Coronary artery (tissue), 2 donors: ENCODE measurements at places on chromosomes 3 and 15.

GRCh38 chr3:12830785-12831156 lies 10.6 kb downstream of the RPL32 start:
- no peak for DNase-seq

DNA sequence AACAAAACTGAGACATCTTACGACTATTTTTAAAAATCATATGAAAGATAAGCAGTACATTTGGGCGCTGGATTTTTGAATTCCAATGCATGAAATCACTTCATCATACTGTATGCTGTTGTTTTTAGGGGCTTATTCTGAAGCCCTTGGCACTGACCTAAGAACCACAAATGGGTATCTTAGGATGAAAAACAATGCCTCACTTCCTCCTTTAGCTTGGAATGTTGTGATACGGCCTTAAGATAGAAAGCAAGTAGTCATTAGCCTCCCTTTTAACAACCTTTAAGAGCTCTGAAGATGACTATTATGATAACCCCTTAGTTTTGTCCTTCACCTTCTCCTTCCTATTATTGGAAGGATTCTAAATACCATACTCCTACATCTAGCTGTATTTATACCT lies 289.8 kb downstream of the ARPP21 start:
- DNase-seq = no peak

- no peak for DNase-seq
Measured at GRCh38 chr15:48590723-48591122, 54.8 kb downstream of the FBN1 start.

DNA sequence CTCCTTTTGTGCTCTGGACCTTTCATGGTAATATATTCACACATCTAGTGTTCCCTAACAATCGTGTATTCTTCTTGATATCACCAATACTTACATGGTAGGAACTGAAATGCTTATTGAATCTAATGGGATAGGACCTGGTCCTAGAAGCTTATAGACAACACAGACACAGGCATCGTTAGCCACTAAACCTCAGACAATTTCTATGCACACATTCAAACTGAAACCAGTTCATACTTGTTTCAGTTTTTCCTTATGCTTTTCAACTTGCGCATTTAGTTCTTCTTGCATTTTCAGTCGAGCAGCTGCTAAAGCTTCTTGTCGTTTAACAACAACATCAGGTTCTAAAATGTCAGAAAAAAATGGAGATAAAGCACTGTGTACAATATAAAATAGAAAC lies 2.3 kb downstream of the SELENOS start:
- DNase-seq = no peak

GRCh38 chr3:36548712-36549111 lies 168.4 kb downstream of the STAC start:
- no peak for DNase-seq

DNA sequence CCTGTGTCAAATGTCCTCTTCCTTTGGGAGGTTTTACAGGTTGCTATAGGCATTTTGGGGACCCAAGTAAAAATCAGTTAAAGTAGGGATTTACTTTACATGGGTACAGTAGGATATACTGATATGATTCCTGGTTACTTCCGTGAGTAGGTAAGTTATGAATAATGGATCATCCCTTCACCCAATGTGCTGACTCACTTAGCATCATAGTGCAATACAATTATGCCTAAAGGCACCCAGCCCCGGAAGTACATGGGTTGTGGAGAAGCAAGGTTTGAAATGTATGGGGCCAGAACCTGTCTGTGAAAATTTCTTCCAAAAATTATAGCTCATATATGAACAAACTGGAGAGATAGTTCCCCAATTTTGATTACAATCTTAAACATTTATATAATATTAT lies 64.0 kb downstream of the GLB1 start:
- DNase-seq = no peak

- DNase-seq = no peak
Measured at GRCh38 chr3:127063916-127064315, 81.0 kb downstream of the PLXNA1 start.

DNA sequence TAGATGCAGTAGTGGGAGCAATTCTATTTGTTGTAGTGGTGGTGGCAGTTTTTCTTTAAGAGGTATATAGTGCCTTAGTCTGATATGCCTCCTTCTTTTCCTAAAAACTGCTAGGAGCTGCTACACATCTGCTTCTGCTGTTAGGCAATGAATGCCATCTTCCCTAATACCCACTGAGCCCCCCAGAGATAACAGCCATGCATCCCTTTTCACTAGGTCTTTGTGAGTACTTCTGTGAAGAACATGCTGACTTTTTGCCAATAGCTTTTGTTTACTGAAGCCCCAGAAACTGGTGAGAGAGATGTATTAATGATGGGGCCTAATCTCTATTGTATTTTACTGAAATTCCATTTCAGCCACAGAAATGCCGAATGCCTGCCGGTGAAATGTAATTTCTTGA lies 92.6 kb upstream of the CHL1 start:
- no peak for DNase-seq

DNA sequence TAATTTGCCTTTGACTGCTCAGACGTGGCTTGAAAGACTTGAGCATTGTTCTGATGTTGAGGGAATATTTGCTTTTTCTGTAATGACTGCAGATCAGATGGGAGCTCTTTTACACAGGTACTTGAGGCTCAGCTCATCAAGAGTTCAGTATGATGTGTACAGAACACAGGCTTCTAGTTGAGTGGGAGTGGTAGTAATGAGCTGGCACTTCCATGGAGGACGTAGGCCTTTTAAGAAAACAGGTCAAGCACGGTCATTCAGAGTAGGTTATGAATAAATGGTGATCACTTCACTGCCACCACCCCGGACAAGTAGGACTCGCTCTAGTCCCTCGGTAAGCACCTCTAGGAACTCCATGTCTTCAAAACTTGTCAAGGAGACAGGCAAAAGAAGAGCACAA lies 8.8 kb downstream of the EMC4 start:
- no peak for DNase-seq

DNA sequence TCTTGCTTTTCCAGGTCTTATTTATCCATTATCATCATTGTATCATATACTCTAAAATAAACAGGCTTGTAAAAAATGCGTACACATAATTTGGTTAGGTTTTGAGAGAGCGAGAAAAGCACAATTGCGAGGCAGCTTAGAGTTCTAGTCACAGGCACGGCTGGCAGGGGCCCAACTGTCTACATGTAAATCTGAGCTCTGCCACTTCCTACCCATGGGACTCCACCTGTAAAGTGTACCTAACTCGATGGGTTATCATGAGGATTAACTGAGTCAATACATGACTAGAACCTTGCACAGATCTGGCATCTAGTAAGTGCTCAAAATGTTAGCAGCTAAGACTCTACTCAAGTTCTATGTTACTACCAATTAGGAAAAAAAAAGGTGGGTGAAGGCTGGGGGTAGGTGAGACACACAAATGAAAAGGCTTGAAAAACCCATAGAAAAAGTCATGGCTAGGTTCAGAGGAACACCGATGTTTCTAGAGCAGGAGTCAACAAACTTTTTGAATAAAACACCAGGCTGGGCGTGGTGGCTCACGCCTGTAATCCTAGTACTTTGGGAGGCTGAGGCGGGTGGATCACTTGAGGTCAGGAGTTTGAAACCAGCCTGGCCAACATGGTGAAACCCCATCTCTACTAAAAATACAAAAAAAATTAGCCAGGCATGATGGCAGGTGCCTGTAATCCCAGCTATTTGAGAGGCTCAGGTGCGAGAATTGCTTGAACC lies 36.2 kb downstream of the GLB1 start:
- DNase-seq = no peak

DNA sequence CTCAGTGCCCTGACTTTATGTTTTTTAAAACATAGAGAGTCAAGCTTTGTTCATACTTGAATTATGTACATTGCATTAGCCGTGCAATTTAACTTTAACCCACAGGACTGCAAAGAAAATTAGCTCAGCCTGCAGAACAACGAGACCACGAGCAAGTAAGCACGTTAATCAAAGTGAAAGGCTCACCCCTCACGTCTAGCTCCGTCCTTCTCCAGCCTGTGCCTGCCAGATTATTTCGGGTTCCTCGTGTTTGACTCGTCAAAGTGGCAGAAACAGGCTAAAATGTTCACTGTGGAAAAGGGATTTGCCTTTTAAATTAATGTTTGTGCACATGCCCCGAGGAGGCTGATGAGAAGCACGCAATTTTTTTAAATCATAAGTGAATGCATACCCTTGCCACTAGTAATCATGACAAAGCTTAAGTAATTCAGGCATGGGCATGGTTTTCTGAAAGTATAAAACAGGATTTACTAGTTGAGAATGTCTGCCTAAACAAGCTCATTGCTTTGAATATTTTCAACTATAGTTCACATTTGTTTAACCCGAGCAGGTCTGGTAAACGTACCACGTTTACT lies 15.3 kb downstream of the ZBTB38 start:
- DNase-seq = no peak

DNA sequence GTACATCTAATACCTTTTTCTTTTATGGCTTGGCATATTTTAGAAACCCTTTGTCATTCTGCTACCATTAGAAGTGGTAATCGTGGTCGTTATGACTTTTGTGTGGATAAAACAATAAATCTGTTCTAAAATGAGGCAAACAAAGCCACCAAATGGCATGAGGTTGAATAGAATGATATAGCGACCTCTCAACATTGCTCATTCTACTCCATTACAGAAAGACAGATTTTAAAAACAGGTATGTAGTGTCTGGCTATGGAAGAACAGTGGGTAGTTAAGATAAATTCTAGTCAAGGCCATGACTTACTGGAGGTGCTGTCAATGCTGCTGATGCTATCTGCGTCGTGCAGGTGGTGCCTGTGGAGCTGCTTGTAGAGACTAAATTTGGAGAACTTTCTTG lies 123.2 kb downstream of the PLD1 start:
- DNase-seq = no peak

DNA sequence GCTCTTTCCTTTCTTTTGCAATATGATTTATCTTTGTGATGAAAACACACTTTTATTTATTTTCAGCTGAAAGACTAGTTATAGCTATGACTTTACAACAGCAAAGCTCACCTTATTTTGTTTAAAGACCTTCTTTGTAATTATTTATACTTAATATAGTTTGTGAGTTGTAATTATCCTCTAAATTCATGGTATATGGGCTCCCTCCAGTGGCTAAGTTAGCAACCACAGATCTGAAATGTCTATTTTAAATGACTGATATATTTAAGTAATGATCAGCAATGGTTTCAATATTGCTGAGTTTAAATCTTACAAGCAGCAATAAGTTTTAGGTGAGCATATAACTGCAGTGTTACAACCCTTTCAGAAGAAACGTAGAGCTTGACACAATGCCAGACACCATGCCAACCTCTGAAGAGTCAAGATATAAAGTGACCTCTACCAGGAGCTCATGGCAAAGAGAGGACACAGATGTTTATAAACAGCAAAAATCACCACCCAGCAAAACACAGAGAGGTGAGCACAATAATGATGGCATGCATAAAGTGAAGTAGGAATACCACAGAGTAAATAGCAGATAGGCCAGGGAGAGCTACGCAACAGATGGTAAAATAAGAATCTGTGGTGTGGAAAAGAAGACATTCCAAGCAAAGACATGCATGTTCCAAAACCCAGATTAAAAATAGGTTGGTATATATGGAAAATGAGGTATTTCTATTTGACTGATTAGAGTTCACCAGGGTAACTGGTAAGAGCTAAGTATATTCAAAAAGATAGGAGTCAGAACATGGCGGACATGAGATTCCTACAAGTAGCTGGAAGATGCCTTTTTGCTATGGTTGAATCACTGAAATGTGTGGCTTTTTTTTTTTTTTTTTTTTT lies 143.7 kb upstream of the ZNF385D start:
- DNase-seq = no peak

- no peak for DNase-seq
Measured at GRCh38 chr15:41809526-41810220, 18.2 kb upstream of the JMJD7 start.

GRCh38 chr15:70318594-70319465 lies 221.1 kb upstream of the TLE3 start:
- DNase-seq = no peak

DNA sequence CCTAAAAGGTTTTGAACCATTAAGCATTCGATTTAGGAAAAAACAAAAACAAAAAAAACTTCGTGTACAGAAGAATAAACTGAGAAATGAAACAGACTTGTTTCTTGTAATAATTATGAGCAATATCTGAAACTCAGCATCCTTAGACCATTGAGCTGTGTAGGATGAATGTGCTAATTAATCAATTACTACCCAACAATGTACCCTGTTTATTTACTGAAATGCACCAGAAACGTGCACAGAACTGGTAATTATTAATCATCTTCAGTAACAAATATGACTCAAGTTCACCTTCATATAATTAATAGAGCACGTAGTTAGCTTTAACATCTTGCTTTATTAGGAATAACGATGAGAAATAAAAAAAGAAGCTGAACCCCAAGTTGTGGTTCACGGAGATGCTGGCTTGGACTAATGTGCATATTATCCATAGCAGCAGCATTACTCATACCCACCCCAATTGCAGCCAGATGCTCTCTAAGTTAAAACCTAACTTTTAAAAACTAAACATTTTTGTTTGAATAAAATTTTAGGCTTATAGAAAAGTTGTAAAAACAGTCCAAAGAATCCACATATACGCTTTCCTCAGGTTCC lies 10.2 kb upstream of the C15orf61 start:
- DNase-seq = no peak

DNA sequence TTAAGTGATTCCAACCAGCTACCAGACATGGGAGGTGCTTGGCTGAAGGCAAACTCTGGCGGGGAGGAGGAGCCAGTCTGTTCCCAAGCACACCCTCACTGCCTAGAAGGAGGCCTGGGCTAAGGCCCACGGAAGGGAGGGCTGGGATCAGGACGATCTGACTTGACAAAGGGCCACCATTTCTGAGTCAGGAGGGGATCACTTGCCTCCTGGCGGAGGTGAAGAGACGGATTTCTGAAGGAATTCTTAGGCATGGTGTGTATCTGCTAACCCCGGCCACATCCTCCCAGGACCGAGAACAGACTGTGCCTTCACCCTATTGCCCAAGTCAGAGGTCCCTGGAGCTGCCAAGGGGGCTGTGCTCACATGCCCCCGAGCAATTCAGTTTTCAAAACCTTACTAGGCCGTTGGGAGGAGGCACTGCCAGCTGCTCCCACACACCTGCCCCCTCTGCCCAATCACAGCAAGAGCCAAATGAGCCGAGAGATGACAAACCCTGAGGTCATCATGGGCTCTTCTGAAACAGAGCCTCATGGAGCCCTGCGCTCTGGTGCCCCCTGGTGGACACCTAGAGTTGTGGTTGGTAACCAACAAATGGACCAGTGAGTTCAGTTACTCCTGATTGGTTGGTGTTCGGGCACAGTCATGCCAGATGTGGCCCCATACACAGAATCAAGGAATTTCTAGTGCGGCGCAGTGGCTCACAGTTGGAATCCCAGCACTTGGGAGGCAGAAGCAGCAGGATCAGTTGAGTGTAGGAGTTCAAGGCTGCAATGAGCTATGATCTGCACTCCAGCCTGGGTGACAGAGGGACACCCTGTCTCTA lies 6.5 kb upstream of the TNK2 start:
- DNase-seq = peak; percentile 94

GRCh38 chr3:184228376-184229137 lies 828 bp upstream of the VWA5B2 start:
- no peak for DNase-seq
